Mammary epithelial cell (primary cell): ENCODE measurements at places on chromosomes 13 and 19.

DNA sequence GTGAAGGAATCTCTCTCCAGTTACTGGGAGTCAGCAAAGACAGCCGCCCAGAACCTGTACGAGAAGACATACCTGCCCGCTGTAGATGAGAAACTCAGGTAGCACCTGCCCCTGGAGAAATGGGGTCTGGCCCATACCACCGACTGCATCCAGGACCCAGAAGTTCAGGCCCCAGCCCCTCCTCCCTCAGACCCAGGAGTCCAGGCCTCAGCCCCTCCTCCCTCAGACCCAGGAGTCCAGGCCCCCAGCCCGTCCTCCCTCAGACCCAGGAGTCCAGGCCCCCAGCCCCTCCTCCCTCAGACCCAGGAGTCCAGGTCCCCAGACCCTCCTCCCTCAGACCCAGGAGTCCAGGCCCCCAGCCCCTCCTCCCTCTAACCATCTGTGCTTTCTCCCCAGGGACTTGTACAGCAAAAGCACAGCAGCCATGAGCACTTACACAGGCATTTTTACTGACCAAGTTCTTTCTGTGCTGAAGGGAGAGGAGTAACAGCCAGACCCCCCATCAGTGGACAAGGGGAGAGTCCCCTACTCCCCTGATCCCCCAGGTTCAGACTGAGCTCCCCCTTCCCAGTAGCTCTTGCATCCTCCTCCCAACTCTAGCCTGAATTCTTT is 3.0 kb downstream of the APOC2 start:
- DNase-seq = no peak

DNA sequence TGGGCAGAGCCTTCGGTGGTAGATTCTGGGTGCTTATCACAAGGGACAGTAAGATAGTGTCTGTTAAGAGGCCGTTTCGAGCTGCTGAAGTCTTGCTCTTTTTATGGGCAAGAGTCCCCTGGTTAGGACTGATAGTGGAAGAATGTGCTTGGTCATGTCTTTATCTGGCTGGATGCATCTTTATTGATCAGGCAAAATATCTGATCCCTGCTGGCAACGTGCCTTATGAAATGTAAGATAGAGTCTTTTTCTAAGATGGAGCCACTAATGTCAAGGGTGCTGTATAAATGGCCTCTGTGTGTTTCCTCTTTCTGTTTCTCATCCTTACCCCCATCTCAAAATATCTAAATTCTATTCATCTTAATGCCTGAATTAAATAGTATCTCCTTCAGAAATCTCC is 53.3 kb downstream of the MYO16 start:
- DNase-seq = no peak

DNA sequence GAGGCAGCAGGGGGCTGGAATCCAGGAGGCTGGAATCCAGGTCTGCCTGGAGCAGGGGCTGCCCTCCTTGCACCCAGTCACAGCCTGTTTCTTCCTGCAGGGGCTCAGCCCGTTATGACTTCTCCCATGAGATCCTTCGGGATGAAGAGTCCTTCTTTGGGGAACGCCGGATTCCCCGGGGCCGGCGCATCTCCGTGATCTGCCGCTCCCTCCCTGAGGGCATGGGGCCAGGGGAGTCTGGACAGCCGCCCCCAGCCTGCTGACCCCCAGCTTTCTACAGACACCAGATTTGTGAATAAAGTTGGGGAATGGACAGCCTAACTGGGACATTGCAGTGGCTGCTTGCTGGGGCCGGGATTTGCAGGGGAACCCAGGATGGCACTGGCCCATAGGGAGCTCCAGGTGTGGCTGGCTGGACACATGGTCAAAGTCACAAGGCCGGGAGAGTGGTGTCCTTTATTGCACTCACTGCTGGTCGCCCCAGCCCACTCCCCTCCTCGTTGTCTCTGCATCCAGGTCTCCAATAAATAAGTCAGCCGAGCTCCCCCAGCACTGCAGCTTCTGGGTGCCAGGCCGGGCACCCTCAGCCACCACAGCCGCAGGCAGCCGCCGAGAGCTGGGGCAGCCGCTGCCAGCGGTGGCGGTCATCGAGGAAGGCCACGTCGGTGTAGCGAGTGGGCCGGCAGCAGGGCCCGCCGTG is 872 bp downstream of the PSPN start:
- no peak for DNase-seq

GRCh38 chr13:85974608-85975366 is 175.6 kb upstream of the SLITRK6 start:
- peak; percentile 4 for DNase-seq

DNA sequence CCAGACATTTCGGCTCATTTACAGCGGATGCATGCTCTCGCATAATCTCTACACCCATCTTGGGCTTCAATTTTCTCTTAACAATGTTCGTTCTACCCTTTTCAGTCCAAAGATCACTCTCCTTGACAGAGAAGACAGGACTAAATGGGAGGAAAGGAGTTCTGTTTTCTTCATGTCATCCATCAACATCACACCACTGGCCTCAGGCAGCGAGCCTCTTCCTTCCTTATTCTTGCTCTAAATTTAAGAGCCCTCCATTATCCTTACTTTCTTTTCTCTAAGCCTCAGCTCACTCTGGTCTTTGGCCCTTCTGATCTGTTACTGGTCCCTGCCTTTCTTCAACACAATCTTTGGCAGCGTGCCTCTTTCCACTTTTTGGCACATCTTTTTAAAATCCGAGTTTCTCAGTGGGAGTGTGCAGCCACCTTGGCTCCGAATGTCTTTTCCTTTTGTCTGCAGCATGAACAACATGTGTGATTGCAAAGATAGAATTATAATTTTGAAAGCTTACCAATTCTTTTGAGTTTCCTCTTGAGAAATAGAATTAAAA is 98.7 kb downstream of the FAM216B start:
- DNase-seq = no peak

GRCh38 chr19:49475191-49475917 is 1.3 kb downstream of the FLT3LG start:
- DNase-seq = no peak

DNA sequence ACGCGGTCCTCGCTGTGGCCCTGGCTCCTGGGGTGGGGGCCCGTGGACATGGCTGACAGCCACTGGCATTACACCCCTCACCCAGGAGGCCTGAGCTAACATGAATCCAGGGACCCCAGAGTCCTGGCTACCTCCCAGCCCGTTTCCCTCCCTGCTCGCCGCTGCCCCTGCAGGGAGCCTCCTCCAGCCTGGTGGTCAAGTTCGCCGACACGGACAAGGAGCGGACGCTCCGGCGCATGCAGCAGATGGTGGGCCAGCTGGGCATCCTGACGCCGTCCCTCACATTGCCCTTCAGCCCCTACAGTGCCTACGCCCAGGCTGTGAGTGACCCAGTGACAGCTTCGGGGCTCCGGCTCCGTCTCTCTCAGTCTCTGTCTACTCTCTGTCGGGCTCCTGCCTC is 56.6 kb downstream of the CELF5 start:
- no peak for DNase-seq

- no peak for DNase-seq
Observed at GRCh38 chr13:35697186-35697730, 220.8 kb upstream of the MAB21L1 start.

DNA sequence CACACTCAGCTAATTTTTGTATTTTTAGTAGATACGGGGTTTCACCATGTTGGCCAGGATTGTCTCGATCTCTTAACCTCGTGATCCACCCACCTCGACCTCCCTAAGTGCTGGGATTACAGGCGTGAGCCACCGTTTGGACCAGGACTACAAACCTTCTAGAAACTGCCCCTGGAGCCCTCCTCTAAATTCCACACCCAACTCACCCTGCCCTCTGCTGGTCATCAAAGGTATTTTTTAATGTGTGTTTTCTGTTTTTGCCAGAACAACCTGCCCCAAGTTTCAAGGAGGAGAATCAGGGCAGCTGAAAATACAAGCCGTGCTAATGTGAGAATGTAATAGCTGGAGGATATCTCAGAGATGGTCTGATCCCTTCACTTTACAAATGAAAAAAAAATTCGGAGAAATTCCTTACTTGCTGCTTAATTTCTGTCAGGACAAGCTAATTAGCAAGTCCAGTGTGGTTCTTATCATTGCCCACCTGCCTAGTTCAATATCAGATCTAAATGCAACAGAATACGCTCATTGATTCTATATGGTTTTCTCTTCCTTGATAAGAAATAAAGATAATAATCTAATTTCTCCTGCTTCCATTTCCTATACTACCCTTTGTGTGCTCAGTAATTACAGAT is 4.1 kb downstream of the ATP8A2 start:
- peak; percentile 14 for DNase-seq

DNA sequence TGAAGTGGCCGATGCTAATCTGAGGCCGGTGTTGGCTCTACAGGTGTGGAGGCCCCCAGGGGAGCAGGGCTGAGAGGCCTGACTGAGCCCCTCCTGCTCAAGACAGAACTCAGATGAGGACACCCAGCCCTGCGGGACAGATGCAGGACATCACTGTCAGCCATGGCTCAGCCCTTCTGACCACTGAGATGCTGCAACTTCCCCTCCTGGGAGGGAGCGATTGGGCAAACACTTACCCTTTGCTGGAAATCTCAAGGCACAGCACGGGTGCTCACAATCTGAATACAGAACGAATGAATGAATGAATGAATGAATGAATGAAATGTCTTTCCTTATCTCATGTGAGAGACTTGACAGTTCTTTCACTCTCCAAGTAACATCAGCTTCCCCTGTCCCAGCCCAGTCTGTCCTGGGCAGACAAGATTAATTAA is 3.5 kb upstream of the SIGLEC7 start:
- no peak for DNase-seq

DNA sequence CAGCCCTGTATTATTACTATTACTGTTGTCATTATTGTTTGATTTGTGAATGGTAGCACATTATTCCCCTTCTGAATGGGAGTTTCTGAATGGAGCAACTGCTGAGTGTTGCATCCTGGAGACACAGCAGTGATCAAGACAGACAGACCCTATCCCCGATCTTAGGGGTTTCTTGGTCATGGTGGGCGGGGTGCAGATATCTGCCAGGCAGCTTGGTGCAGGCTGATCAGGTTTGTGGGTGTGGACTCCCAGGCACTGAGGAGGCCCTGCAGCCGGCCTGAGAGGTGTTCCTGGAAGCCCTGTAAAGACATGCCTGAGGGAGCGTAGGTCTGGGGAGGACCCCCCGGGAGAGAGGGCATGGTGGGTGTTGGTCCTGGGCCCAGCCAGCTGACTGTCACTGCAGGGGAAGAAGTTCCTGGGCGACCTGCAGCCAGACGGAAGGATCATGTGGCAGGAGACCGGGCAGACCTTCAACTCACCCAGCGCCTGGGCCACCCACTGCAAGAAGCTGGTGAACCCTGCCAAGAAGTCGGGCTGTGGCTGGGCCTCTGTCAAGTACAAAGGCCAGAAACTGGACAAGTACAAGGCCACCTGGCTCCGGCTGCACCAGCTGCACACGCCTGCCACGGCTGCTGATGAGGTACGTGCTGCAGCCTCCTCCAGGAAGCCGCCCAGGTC is 2.1 kb downstream of the MPND start:
- DNase-seq = no peak

GRCh38 chr19:41937525-41938468 is 9.5 kb upstream of the ERFL start:
- no peak for DNase-seq

DNA sequence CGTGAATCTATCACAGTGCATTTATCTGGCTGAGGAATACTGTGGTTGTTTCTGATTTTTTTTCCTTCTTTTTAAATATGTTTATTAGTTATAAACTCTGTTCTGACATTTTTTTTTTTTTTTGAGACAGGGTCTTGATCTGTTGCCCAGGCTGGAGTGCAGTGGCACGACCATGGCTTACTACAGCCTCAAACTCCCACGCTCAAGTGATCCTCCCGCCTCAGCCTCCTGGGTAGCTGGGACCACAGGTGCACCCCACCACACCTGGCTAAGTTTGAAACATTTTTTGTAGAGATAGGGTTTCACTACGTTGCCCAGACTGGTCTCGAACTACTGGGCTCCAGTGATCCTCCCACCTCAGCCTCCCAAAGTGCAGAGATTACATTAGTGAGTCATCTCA is 6.6 kb upstream of the NUMBL start:
- DNase-seq = no peak

DNA sequence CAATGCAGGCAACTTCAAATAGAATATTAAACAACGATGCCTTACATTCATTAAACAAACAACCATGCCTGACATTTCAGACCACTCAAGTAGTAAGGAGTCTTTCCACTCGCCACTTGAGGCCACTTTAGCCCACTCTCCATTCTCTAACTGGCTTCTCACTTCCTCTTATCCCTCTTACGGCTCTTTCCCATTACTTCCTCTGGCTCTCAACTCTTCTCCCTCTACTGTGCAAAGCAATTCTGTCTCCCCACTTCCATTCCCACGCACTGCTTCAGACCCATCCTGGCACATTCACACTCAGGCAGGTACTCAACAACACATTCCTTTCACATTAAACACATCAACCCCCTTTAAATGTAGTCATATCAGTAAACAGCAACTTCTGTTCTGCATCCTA is 229.8 kb upstream of the IPO5 start:
- DNase-seq = no peak

GRCh38 chr19:5038631-5039271 is 69.8 kb downstream of the KDM4B start:
- no peak for DNase-seq

GRCh38 chr13:68851026-68851425 is 1256.6 kb upstream of the ATXN8OS start:
- no peak for DNase-seq

DNA sequence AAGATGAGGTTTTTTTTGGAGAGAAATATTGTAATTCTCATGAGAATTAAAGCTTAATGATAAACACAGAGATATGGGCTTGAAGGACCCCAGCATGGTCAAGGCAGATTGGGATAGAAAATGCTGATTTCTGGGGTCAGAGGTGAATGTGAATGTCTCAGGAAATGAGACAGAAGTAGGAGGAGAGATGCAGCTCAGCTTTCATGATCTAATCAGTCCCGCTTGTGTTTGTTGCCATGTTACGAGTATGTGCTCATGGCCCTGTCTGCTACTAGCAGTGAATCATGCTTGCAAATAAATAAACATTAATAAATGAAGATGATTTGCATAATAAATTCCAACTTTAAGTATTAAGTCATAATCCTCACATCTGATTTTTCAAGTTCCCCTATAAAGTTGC is 23.0 kb upstream of the NDFIP2 start:
- peak; percentile 65 for DNase-seq

DNA sequence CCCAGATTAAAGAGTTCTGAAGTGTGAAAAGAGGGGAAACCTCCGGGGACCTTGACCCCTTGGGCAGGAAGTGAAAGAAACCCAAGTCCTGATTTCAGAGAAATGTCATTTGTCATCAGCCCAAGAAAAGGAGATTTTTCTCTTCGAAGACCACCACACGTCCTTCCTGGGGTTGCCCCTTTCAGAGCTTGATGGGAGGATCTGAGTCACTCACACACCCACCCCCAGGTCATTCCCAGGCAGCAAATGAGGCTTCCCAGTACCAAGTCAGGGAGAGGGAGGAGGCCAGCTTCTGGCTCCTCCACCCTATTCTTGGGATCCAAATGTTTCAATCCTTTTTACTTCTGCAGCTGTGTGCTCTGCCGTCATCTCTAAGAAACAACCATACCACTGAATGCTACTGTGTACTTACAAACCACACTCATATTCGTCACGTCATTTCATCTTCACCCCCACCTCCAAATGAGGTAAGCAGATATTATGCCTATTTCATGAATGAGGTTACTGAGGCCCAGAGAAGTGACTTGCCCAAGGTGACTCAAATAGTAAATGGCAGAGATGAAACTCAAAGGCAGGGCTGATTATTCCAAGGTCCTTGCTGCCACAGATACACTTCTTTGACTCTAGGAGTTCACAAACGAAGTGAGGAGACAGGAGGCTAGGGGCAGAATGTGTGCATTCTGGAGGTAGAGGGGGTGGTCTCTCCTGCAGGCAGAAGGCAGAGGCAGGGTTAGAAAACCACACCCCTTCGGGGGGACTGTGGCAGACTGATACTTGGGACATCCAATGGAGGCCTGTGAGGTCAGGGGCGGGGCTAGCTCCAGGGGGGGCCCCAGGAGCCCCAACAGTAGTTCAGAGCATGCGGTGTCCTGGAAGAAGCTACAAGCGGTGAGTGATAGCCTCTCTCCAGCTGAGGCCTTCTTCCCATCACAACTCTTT is 5.0 kb upstream of the KMT2B start:
- DNase-seq = no peak
